ENCODE measurements at places on chromosomes 5 and 9.

DNA sequence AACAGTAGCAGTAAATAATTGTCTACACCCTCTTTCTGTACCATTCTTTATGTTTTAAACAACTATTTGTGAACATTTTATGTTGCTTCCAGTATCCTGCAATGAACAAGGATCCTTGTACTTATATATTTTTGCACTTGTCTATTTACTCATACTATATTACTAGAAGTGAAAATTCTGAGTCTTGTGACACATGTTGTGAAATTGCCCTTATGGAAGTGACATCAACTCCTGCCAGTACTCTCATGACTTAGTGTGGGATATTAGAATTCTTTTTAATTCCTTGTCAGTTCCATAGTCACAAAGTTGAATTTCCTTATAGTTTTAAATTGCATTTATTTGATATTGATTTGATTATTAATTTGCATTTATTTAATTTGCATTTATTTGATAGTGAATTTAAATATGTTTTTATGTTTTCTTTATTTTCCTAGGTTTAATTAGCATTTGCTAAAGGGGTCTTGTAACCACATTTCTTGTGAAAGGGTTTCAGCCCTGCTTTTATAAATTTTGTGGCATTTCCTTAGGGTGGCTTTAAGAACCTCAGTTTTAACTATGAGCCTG lies 27.7 kb downstream of the PARP8 start:
- no peak for DNase-seq

DNA sequence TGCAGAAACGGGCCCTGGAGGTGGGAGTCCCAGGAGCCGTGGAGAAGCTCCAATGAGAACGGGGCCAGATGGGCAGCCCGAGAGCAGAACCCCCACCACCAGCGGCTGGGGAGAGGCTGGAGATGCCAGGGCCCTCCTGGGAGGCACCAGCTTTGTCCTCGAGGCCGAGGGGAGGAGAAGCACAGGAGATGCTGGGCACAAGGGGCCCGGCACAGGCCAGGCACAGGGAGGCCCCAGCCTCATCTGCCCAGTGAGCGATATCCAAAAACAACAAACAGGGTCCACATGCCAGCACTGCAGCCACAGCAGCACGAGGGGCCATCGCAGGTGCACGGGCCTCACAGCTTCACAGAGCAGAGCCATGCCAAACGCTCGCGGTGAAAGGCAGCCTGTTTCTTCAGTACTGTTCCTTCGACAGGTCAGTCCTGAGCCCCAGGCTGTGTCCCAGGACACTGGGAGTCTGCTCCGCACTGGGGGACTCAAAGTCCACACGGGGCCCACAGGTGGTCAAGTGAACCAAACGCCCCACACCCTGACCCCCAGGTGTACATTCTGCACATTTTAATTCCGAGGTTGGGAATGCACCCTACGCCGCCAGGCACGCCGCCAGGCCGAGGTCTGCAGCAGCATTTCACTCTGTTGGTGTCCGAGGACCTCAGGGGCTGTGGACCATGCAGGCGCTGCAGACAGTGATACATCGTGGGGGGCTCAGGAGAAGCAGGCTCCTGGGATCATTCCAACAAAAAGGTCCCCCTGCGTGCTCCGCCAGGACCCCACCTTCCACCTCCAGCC lies 9.5 kb downstream of the LPCAT1 start:
- no peak for DNase-seq

GRCh38 chr5:125912028-125912427 lies 511.2 kb upstream of the GRAMD2B start:
- no peak for DNase-seq

DNA sequence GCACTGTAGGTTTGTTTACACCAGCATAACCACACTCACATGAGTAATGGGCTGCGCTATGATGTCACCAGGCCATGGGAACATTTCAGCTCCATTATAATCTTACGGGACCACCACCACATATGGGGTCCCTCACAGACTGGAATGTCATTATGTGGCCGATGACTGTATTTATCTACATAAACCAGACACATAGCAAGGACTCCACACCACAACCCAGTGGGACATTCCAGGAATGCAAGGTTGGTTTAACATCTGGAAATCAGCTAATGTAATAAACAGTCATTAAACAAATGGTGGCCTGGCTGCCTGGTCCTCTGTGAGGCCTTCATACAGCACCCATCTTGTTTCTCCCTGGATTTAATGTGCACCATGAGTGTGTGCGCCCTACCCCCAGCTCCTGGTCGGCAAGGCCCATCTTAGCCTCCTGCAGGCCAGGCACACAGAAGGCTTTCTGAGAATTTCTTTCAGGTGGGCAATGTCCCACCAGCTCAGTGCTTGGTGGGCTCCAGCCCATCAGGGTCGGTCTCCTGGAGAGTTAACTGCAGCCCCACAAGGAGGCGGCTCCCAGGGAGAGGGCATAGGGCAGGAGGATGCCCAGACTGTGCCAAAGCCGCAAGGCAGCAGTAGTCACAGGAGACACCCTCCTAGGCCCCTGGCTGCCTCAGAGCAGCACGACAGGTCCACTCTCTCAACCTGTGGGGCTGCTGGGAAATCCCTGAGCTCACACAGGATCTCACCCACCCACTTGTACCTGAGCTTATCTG lies 35.9 kb upstream of the SARDH start:
- no peak for DNase-seq

DNA sequence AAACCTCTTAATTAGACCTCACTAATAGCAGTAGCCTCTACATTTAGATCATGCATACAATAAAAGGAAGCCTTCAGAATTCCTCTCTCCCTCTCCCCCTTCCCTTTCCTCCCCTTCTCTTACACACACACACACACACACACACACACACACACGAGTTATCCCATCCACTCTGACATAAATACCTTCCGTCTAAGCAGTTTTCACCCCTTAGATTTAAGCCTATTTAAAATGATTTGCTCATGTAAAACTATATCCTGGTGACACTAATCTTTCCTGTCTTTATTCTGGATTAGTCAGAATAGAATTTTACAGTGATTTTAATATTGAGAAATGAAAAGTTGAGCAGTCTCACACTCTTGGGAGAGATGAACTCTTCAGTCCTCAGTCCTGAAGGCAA lies 35.0 kb downstream of the PRELID2 start:
- no peak for DNase-seq

All from nephron progenitor cell (in vitro differentiated cells).